ENCODE measurements at places on chromosomes 2 and 18.

GRCh38 chr2:45344071-45344470, 267.0 kb downstream of the SRBD1 start:
- DNase-seq = no peak

DNA sequence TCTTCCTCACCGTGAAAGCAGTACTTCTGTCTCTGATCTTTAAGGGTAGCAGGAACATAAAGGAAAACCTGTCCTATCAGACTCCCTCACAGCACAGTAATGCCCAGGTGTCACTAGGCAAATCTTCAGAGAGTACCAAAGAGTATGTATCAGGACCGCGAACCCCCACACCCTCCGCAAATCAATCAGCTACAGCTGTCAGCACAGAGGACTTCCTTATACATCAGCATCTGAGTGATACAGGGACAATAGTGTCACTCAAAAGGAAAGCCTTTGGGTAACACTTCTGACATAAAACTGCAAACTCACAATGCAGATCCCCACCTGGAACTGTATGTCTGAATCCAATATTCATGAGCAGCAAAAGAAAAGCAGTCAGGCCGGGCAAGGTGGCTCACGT, 2.6 kb downstream of the AFG3L2 start:
- DNase-seq = no peak

GRCh38 chr2:102186791-102187495, at the start of gene IL1RL2:
TSS of gene IL1RL2 (plus strand) at chr2:102187023. CDS start at chr2:102187868, 845 bp downstream.
- no peak for DNase-seq

- DNase-seq = no peak
Measured at GRCh38 chr2:48356701-48357325, 173.1 kb upstream of the STON1 start.

DNA sequence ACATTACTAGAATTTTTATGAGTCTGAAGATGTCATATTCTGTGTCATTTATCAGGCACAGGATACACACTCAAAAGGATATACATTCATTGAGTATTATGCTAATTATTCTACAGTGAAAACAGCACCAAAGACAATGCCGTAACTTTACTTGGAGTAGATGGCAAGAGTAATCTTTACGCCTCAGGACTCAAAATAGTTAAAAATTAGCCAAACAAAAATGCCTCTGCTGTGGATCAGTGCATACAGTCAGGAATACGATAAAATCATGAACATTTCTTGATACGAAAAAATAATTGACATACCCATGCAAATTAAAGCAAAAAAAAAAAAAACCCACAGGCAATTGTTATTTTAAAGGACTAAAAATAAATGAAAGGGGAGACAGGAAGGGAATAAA, 129.7 kb downstream of the NETO1 start:
- no peak for DNase-seq
